Left lung (tissue), 14 donors: ENCODE measurements at places on chromosomes 6 and 20. TPM values are rescaled to one million over a fixed set of nuclear protein-coding genes. Genes with fewer than 3 reads are reported as not detected.

Gene PDYN
- not detected for total RNA-seq

DNA sequence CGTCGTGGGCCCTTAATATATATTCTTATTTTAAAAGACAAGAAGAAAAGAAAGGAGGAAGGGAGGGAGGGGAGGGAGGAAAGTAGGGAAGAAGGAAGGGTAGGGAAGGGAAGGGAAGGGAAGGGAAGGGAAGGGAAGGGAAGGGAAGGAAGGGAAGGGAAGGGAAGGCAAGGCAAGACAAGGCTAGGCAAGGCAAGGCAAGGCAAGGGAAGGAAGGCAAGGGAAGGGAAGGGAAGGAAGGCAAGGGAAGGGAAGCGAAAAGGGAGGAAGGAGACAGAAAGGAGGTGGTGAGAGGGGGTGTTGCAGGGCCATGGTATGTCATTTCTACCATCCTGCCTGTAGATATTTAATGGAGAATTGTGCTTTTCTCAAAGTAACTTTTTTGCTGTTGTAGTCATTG is 83.9 kb upstream of the BTBD3 start:
- no peak for DNase-seq

DNA sequence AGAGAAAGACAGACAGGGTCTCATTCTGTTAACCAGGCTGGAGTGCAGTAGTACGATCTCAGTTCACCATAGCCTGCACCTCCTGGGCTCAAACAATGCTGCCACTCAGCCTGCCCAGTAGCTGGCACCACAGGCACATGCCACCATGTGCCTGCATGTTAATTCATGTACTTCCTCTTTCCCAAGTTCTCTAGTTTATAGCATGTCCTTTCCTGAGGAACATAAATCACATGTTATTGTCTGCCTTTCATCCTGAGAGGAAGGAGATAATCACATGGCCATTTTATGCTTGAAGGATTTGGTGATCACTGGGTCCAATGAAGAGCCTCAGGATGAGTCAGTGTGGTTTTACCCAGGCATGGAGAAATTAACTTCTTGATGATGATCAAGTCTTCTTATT is 47.9 kb downstream of the COL11A2 start:
- no peak for DNase-seq

DNA sequence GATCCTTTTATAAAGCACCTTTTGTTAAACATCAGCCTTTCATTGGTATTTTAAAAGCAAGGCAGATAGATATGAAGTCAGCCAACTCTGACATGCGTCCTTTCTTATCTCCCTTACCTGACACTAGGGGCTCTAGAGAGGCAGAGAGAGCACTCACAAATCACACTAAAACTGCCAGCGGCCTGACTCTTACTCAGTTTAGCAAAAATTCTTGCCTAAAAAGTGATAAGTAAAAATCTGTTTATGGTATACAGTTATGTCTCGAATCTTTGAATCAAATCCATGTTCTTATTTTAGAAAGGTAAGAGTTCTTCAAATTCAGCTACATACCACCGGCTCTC is 10.4 kb upstream of the TDRD6 start:
- DNase-seq, result no peak

GRCh38 chr20:14758356-14758755 is 420.9 kb upstream of the FLRT3 start:
- no peak for DNase-seq
